ENCODE measurements at places on chromosomes 6 and 20.

DNA sequence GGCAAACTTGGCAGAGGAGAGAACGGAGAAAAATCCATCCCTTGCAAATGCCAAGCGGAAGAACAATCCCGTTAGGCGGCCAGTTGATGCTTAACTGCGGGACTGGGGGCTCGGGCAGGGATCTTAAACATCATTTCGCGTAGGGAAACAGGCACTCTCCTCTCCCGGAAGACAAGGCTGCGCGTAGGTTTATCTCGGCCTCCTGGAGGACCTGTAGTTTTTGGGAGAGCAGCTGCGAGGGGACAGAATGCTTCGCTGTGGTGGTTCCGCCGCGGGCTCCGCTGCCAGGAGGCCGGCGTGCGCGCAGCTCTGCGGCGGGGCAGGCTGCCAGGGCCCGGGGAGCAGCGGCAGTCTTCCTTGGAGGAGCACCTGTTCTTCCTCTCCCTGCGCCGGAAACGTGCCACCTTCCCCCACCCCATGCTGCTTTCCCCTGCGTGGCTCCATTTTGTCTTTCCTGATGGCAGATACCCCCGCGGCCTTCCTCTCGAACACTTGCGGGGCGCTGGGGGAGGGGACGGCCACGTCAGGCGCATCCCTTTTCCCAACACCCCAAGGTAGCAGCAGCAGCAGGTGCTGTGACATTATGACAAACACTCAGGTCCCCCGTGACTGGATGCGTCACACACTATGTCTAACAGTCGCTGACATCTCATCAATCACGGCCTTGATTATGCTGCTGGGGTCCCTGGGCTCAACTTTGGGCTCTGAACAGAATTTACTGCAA lies 230.7 kb upstream of the BTBD3 start:
- DNase-seq, result no peak

GRCh38 chr20:34045294-34045693 lies 51.6 kb downstream of the RALY start:
- no peak for DNase-seq

DNA sequence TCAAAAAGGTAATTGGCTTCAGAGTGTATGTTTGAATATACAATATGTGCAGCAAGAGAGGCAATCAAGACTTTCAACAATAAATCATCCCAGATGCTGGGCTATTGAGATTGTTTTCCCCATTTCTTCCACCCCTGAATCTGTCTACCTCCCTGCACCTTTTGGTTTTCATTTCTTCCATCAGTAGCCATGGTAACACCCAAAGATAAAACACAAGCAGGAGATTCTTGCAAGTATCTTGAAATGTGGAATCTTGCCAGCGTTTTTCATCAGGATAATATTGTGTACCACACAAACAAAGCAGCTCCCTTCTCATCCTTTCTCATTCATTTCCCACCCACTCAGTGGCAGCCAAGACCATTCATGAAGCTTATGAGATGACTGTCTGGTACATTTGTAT lies 73.0 kb upstream of the NRSN1 start:
- DNase-seq, result no peak

GRCh38 chr20:41068806-41069205 lies 40.2 kb downstream of the TOP1 start:
- no peak for DNase-seq

GRCh38 chr20:33725607-33726264 lies 5.6 kb upstream of the PXMP4 start:
- no peak for DNase-seq

GRCh38 chr6:117288083-117288715 lies 22.8 kb downstream of the VGLL2 start:
- DNase-seq, result no peak

All from stimulated activated CD4-positive, alpha-beta T cell treated with anti-CD3 and anti-CD28 coated beads, Interleukin-4, amount 100 ng/mL, for 1 hour (primary cell).